Stimulated activated CD4-positive, alpha-beta T cell treated with anti-CD3 and anti-CD28 coated beads, Interleukin-1b, Interleukin-23, amount 100 ng/mL, for 24 hours (primary cell): ENCODE measurements at places on chromosomes 12 and 14.

- DNase-seq = no peak
Observed at GRCh38 chr14:82009076-82009475, 475.4 kb upstream of the SEL1L start.

GRCh38 chr14:85217412-85217811 lies 312.5 kb upstream of the FLRT2 start:
- DNase-seq = no peak

DNA sequence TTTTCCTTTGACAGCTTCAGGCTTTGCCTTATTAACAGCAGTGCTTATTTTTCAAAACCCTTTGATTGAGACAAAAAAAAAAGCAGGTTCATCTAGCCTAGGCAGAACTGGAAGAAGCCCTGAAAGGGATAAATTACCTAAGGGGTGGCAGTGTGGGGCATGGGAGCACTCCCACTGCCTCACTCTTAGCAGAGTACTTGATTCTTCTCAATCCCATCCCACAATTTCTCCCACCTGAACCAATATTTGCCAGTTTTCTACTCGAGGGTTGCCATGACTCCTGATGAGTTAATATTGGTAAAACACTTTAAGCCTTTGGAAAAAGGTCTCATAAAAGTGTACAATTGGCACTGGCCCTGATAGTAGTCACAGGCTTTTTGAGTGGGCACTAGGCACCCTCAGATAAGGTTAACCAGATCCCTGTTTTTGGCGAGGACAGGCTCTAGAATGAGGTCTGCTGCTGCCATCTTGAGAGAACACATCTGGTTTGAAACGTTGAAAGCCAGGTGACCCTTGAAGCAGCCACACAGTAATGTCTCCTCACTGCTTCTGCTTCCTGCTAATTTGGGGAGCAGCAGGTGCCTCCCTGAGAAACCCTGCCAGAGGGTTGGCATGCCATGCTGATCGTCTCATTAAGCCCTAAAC lies 320.0 kb downstream of the RAD51B start:
- no peak for DNase-seq

DNA sequence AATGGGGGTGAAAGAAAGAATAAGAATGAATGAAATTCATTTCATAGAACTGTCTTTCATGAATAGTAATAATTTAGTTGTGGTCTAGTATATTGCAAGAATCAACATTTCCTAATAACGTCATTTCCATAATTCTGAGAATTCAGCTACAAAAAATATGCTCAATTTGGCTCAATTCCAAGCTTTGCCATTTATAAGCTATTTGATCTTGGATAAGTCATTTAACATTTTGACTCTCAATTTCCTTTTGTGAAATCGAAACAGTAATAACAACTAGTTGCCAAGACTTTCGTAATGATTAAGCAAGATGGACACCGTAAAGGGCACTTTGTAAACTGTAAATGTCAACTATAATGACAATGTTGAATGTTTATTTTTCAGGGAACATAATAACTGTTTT lies 18.1 kb downstream of the NOS1 start:
- DNase-seq = no peak

GRCh38 chr12:18922851-18923250 lies 184.9 kb downstream of the CAPZA3 start:
- DNase-seq = no peak

- DNase-seq = no peak
Observed at GRCh38 chr14:88931321-88932110, 107.1 kb downstream of the TTC8 start.

- DNase-seq = no peak
Observed at GRCh38 chr12:68871921-68872320, 61.0 kb downstream of the CPM start.

DNA sequence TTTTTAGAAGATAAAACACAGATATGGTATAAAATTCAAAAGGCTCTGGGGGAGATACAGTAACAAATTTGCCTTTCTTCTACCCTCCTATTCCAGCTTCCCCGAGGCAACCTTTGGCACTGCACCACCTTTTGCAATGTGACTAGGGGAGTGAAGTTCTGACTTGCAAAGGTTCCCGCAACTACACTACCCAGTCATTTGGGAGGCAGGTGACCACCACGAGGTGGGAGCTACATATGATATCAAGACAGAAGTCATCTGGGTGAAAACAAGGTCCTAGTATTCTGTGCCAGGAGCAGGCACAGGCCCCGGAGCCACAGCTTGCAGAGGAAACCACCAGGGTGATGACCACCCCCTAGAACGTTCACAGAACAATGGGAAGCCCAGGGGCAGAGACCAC lies 141.5 kb downstream of the TTC7B start:
- DNase-seq = no peak

GRCh38 chr14:60179431-60179869 lies 14.3 kb upstream of the DHRS7 start:
- no peak for DNase-seq
